IMR-90 (cell line): ENCODE measurements at places on chromosomes 4 and X. TPM values are rescaled to one million over a fixed set of nuclear protein-coding genes. Genes with fewer than 3 reads are reported as not detected.

DNA sequence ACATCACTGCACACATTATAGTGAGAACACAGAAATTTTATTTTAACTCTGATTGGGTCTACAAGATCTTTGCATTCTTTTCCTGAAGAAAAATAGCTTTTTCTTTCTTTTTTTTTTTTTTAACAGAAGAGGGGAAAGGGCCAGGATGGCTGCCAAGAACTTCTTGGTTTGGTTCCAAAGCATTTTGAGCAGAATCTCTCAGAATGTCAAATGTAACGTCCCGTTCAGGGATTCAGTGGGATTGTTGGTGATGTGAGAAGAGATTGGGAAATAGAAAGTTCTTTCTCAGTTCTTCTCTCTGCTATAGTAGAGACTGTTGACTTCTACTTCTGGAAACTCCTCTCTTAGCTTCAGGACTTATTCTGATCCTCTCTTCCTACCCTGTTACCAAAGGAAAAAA is 70.9 kb upstream of the CBR4 start:
- DNase-seq, result peak; percentile 57

DNA sequence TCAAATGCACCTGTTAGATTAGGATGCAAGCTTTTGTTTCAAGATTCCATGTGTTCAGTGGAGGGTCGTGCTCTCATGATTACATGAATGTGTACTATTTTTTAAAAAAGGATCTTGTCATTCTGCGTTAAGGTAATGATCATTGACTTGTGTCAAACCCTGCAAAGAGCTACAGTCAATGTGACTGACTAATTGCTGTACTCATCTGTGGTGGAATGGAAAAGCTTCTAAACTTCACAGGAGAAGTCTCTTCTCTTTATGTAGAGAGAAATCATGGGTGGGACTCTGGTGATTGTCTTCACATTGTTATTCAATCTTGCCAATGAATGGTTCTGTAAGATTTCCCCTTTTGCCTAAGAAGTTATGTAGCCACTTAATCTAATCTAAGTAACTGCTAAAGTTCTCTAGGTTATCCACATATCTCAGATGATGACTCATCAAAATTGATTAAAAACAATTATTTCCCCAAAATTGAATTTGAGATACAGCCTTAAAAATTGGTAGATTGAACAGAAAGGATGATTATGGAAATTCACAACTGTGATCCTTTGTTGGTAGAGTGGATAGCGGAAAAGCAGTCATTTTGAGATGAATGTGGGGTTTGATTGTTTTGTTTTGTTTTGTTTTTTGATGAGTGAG is 6.7 kb downstream of the MAGEE1 start:
- DNase-seq, result no peak

DNA sequence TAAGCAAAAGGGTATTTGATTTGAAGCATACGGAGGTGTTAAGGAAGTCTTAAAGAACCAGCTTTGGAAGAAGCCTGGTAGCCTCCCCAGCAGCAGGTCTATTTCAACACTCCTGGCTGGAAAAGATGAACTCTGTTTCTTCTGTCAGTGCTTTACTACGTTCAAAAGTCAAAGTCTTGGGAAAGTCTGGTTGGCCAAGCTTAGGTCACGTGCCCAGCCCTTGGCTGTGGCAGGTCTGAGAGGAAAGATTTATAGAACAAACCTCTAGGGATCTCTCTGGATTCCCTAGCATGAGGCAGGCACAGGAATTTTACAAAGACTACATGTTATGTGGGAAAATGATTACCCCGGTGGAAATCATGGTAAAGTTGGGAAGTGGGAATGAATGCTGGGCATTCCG is 8.6 kb upstream of the ARHGAP10 start:
- DNase-seq, result no peak

GRCh38 chr4:122129061-122129460 is 23.1 kb upstream of the BLTP1 start:
- no peak for DNase-seq

GRCh38 chr4:101328063-101328602 is 19.2 kb downstream of the PPP3CA start:
- DNase-seq, result no peak

DNA sequence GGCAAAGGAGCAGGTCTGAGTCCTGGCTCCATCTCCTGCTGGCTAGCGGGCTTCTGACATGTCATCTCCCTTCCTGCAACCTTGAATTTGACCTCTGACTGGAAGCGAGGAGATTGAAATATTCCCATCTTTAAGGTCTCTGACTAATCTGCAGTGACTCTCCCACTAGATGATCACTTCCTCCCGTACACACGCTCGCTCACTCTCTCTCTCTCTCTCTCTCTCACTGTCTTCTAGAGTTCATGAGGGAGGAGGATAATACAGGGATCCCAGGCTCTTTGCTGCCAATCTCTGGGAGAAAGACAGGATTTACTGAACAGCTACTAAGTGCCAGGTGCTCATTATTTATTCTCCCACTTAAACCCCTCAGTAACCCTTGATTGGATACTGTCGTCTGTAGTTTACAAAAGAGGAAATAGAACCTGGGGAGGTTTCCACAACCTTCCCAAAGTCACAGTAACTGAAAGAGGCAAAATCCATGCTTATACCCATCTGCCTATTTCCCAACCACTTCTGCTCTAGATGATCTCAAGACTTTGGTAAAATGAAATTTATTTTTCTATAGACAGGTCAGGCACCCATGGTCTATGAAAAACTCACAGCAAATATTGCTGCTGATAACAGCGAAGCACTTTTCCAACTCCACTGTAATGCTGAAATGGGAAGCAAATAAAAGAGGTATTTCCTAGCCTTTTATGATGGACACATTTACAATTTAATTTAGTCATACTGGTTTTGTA is 193.5 kb upstream of the C1QTNF7 start:
- peak; percentile 93 for DNase-seq

- no peak for DNase-seq
These were observed 21.3 kb downstream of the ARHGAP24 start for GRCh38 chr4:85496126-85496849.

- peak; percentile 37 for DNase-seq
These were observed 48.7 kb downstream of the ATP10D start for GRCh38 chr4:47533689-47534347.

NSG1 gene
- total RNA-seq, result 0.56 and 0.72 TPM in 2 replicates

SRPK3 gene
- total RNA-seq, result 0.36 and 0.56 TPM in 2 replicates

MTMR8 gene
- total RNA-seq, result under 0.01 TPM in 1 of 2 replicates, not detected in the other
